Testis (tissue), 5 donors: ENCODE measurements at places on chromosomes 11 and 22.

GRCh38 chr11:107957109-107957588, 28.9 kb downstream of the RAB39A start:
- H3K4me1 ChIP-seq: no peaks in the 10 kb centered on the region
- no peak overlapping the region for H3K27ac ChIP-seq
- H3K4me3 ChIP-seq: no peak overlapping the region
- DNase-seq: no peak
- no peaks in the 10 kb centered on the region for H3K27me3 ChIP-seq
- no peaks in the 10 kb centered on the region for H3K36me3 ChIP-seq

GRCh38 chr11:67545280-67545679, 22.0 kb upstream of the CABP2 start:
- no peaks in the 10 kb centered on the region for H3K27me3 ChIP-seq
- H3K27ac ChIP-seq: no peak overlapping the region
- no peaks in the 10 kb centered on the region for H3K36me3 ChIP-seq
- peaks cover 5% of the 10 kb centered on the region for H3K4me1 ChIP-seq

GRCh38 chr11:23138761-23139160, 278.5 kb upstream of the CCDC179 start:
- H3K36me3 ChIP-seq: no peaks in the 10 kb centered on the region
- no peaks in the 10 kb centered on the region for H3K4me1 ChIP-seq

DNA sequence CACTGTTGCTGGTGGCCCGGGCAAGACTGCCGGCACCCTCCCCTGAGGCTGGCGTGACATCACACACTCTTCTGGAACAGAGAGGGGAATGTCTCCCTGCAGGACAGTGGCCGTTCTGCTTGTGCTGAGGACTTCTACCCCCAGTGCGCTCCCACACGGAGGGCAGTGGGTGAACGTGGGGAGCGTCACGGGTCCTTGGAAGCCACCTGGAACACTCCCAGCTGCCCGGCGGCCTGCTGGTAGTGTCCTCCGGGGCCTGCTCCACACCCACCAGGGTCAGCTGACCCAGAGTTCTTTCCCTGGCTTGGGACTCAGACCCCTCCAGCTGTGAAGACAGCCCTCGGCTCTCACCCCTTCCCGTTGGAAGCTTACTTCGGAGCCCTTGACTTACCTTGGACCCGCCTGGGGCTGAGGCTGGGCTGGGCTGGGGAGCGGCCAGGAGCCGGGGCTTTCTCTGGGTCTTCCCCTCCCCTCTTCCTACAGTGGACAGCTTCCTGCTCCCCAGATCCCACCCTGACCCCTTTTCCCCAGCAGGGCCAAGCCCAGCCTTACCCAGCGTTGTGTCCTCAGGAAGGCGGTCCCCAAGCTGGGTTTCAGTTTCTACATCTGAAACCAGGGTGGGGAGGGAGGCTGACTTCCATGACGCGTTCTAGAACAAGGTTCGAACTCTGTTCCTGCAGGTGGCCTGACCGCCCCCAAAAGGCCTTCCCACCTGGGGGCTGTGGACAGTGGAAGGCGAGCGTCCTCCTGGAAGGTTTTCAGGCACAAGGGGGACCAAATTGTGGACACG, 14.8 kb upstream of the GAL start:
- no peak overlapping the region for H3K4me3 ChIP-seq
- H3K36me3 ChIP-seq: no peaks in the 10 kb centered on the region
- no peaks in the 10 kb centered on the region for H3K4me1 ChIP-seq

- peaks cover 4% of the 10 kb centered on the region for H3K4me1 ChIP-seq
- H3K4me3 ChIP-seq: peak within 1 kb of the TSS; percentile 88
- H3K27ac ChIP-seq: peak within 1 kb of the TSS; percentile 84
Measured at GRCh38 chr11:9265211-9266131, at the start of gene DENND5A. TSS of gene DENND5A (minus strand) at chr11:9265350. CDS start at chr11:9265069, 281 bp downstream.

GRCh38 chr11:12673601-12673923, 659 bp upstream of the TEAD1 start:
- peak overlapping the region; percentile 88 for H3K27ac ChIP-seq
- DNase-seq: no peak
- peak overlapping the region; percentile 74 for H3K4me3 ChIP-seq
- no peaks in the 10 kb centered on the region for H3K36me3 ChIP-seq
- H3K4me1 ChIP-seq: no peaks in the 10 kb centered on the region
- H3K27me3 ChIP-seq: no peaks in the 10 kb centered on the region

DNA sequence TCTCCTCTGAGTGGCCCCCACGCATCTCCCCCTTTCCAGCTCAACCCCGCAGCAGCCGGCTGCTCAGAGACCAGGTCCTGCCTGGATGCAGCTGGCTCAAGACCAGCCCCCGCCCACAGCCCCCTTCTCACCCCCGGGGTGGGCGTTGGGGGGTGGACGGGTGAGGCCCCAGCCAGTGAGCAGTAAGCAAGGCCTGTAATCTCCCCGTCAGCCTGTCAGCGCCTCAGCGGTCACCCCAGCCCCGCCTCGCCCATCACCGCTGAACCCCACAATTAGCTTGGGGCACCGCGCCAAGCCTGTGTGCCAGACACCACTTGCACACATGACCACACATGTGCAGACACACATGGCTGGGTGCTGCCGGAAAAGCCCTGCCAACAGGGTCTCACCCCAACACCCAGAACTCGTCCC, 5.9 kb downstream of the PLXNB2 start:
- no peaks in the 10 kb centered on the region for H3K27me3 ChIP-seq
- no peak overlapping the region for H3K27ac ChIP-seq
- H3K4me1 ChIP-seq: peaks cover 76% of the 10 kb centered on the region
- no peaks in the 10 kb centered on the region for H3K36me3 ChIP-seq

- H3K36me3 ChIP-seq: no peaks in the 10 kb centered on the region
- DNase-seq: no peak
- H3K4me1 ChIP-seq: no peaks in the 10 kb centered on the region
- H3K27ac ChIP-seq: no peak overlapping the region
Measured at GRCh38 chr11:85379066-85379465, 248.1 kb downstream of the DLG2 start.

GRCh38 chr11:2576549-2576948, 123.2 kb downstream of the KCNQ1OT1 start:
- H3K4me1 ChIP-seq: no peaks in the 10 kb centered on the region
- H3K36me3 ChIP-seq: no peaks in the 10 kb centered on the region
- DNase-seq: no peak
- no peak overlapping the region for H3K4me3 ChIP-seq
- no peaks in the 10 kb centered on the region for H3K27me3 ChIP-seq

DNA sequence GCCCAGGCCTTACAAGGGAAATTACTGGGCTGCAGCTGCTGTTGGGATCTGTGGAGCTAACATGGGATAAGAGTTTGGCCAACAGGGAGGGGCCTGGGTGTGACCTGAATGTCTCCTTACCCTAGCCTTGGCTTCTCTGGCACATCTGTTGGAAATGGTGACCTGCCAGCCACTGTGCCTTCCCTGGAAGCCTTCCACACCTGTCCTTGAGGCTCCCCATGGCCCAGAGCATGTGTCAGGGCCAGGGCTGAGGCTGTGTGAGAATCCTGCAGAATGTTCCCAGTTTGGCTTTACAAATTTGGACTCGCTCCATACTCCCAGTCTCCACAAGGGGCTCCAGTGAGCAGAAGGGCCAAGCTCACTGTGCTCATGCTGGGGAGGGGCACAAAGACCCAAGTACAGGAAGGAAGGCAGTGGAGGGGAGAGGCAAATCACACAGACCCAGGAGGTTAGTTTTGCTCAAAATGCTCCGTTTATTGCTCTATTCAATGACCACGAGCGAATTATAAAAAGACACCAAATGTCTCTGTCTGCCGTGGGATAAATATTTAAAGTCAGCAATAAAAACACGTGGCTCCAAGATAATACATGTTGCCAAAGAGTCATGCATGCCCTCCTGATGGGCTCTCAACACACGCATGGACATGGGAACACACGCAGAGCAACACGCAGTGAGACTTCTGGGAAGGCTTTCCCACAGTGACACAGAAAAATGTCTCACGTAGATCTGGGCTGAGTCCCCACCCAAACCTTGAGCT, 1.7 kb upstream of the IGSF22 start:
- no peaks in the 10 kb centered on the region for H3K36me3 ChIP-seq
- H3K27ac ChIP-seq: no peak overlapping the region
- no peaks in the 10 kb centered on the region for H3K27me3 ChIP-seq
- DNase-seq: peak; percentile 26

- no peak overlapping the region for H3K27ac ChIP-seq
- no peaks in the 10 kb centered on the region for H3K36me3 ChIP-seq
Measured at GRCh38 chr22:38347944-38348750, 30.9 kb upstream of the CSNK1E start.

DNA sequence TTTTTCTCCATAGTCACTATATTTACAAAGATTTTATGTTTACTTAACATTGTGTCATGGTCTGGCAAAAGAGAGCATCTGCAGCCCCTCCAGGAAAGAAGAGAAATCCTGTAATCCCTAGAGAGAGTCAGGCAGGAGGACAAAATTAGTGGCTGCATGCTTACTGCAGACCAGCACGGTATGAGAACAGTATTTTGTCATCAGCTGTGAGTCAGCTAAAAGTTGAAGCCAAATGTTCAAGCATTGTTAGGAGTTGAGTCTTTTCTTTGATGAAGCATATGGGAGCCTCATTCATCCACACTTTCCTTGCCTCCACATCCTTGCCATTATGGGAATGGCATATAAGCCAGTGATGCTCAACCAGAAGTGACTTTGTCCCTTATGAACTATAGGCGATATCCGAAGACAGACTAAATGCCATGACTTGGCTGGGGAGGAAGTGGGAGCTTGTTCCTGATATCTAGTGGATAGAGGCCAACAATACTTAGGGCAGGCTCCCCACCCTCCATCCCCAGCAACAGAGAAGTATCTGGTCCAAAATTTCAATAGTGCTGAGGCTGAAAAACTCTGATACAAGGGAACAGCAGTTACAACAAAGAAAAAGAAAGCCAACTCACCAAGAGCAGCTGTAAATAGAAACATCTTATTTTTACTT, 112.0 kb upstream of the OR5AK2 start:
- no peaks in the 10 kb centered on the region for H3K36me3 ChIP-seq
- H3K4me3 ChIP-seq: no peak overlapping the region
- H3K27ac ChIP-seq: no peak overlapping the region
- no peak for DNase-seq

- no peaks in the 10 kb centered on the region for H3K27me3 ChIP-seq
- H3K27ac ChIP-seq: no peak overlapping the region
- H3K4me1 ChIP-seq: peaks cover 4% of the 10 kb centered on the region
Measured at GRCh38 chr11:124195189-124195734, 12.1 kb downstream of the OR10D3 start.

DNA sequence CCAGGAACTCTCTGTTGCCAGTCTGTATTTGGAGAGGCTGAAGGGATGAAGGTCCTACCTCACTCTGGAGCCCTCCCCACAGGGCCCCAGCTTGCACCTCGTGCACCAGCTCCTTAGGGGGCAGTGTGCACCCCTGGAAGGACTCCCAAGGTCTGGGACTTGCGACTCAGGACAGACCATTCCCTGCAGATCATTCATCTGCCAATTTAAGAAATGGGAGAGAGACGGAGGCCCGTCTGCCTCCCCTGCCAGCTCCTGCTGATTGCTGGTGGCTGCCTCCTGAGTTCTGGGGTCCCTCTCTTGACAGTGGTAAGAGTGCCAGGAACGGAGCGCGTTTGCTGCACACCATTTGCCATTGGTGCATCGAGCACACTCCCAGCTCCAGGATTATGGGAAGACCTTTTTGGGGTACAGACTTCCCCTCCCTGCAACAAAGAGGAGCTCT, 27.4 kb upstream of the MALAT1 start:
- no peaks in the 10 kb centered on the region for H3K36me3 ChIP-seq
- no peaks in the 10 kb centered on the region for H3K27me3 ChIP-seq
- peak; percentile 71 for DNase-seq
- H3K27ac ChIP-seq: peak overlapping the region; percentile 92
- H3K4me1 ChIP-seq: peaks cover 24% of the 10 kb centered on the region

GRCh38 chr22:38316364-38317121, 690 bp downstream of the CSNK1E start:
- H3K4me1 ChIP-seq: peaks cover 56% of the 10 kb centered on the region
- peak; percentile 79 for DNase-seq
- H3K27me3 ChIP-seq: no peaks in the 10 kb centered on the region

DNA sequence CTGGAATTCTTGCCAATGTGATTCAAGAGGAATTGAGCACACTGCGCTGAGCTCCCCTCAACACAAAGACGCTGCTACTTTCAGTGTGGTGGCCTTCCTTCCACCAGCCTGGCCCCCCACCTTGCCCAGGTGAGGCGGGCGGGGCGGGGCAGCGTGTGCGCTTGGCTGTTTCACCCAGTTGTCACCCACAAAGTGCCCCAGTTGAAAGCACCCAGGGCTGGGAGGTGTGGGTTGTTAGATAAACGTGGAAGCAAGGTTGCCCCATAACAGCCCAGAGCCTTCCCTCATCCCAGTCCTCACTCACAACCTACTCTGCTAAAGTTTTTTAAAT, 43.1 kb downstream of the CACNG2 start:
- no peak overlapping the region for H3K27ac ChIP-seq
- H3K27me3 ChIP-seq: no peaks in the 10 kb centered on the region
- no peaks in the 10 kb centered on the region for H3K4me1 ChIP-seq

DNA sequence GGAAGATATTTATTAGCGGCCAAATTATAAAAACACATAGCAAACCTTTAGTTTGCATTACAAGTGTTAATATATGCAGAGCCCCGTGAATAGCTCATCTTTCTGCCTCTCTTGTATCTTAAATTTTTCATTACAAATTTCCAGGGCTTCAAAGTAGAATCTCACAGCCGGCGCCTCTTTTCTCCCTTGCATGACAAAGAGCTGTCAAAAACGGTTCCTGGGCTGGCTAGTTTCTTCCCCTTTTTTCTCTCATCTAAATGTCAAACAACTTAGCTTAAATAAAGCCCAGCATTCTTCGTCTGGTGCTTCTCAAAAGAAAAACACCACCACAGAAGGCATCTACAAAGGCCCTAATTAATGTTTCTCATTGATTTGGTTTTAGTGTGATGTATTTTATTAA, 253.0 kb downstream of the INSC start:
- no peaks in the 10 kb centered on the region for H3K27me3 ChIP-seq
- no peak overlapping the region for H3K4me3 ChIP-seq
- no peaks in the 10 kb centered on the region for H3K36me3 ChIP-seq
- no peak for DNase-seq
- no peak overlapping the region for H3K27ac ChIP-seq

DNA sequence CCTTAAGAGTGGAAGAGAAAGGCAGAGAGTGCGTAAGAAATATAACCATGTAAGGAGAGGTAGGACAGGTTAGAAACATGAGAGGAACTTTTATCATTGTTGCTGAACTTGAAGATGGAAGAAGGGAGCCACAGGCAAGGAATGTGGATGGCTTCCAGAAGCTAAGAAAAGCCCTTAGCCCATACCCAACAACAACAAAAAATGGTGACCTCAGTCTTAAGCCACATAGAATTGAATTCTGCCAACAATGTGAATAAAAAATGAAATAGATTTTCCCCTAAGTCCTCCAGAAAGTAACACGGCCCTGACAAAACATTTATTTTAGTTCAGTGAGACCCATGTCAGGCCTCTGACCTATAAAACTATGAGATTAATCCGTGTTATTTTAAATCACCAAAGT, 767.3 kb downstream of the FAM181B start:
- H3K4me1 ChIP-seq: no peaks in the 10 kb centered on the region
- H3K27ac ChIP-seq: no peak overlapping the region
- H3K36me3 ChIP-seq: no peaks in the 10 kb centered on the region
- no peaks in the 10 kb centered on the region for H3K27me3 ChIP-seq

GRCh38 chr11:1755692-1756561, 5.5 kb upstream of the IFITM10 start:
- no peak for DNase-seq
- H3K4me1 ChIP-seq: peaks cover 30% of the 10 kb centered on the region
- no peaks in the 10 kb centered on the region for H3K27me3 ChIP-seq
- H3K4me3 ChIP-seq: no peak overlapping the region
- no peaks in the 10 kb centered on the region for H3K36me3 ChIP-seq

GRCh38 chr11:87038235-87038977, 672 bp downstream of the TMEM135 start:
- H3K36me3 ChIP-seq: no peaks in the 10 kb centered on the region
- H3K4me1 ChIP-seq: no peaks in the 10 kb centered on the region
- H3K4me3 ChIP-seq: peak overlapping the region; percentile 92
- no peak for DNase-seq

GRCh38 chr11:34080609-34081008, 24.8 kb upstream of the NAT10 start:
- H3K27ac ChIP-seq: no peak overlapping the region
- H3K4me1 ChIP-seq: no peaks in the 10 kb centered on the region
- no peak overlapping the region for H3K4me3 ChIP-seq
